ENCODE measurements at places on chromosomes 1 and 21. TPM values are rescaled to one million over a fixed set of nuclear protein-coding genes. Genes with fewer than 3 reads are reported as not detected.

The FCGR3A gene
- 3.4 TPM for total RNA-seq

The TACSTD2 gene
- 65.3 TPM for total RNA-seq

The PALMD gene
- total RNA-seq: 147 TPM

The RUNX1 gene
- total RNA-seq: 12.6 TPM

The SNX7 gene
- 48.3 TPM for total RNA-seq

The LRRC53 gene
- total RNA-seq: not detected

GRCh38 chr1:76867342-76868130, at the start of gene ST6GALNAC5:
Gene ST6GALNAC5 (plus strand): TSS chr1:76867480.
- DNase-seq: peak; percentile 84

GRCh38 chr1:207025146-207025880, 7.2 kb downstream of the C1orf116 start:
- peak; percentile 30 for DNase-seq

- DNase-seq: no peak
Measured at GRCh38 chr1:59045137-59045536, 251.8 kb upstream of the FGGY start.

DNA sequence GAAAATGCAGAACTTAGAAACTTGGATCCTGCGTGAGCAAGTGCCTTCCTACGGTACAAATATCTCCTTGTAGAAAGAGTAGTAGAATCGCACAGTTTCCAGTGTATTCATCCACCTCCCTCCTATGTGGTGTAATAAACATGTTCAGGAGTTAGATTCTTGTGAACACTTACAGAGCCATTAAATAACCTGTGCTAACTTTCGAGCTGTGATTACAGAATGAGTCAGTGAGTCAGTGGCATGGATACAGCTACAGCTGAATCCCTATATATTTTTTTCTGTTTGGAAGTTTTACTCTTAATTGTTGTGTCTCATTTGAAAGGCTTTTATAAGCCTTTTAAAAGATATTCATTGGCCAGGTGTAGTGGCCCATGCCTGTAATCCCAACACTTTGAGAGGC, 148.7 kb downstream of the EDEM3 start:
- DNase-seq: no peak

GRCh38 chr1:54804471-54805132, 3.5 kb upstream of the TTC22 start:
- no peak for DNase-seq

DNA sequence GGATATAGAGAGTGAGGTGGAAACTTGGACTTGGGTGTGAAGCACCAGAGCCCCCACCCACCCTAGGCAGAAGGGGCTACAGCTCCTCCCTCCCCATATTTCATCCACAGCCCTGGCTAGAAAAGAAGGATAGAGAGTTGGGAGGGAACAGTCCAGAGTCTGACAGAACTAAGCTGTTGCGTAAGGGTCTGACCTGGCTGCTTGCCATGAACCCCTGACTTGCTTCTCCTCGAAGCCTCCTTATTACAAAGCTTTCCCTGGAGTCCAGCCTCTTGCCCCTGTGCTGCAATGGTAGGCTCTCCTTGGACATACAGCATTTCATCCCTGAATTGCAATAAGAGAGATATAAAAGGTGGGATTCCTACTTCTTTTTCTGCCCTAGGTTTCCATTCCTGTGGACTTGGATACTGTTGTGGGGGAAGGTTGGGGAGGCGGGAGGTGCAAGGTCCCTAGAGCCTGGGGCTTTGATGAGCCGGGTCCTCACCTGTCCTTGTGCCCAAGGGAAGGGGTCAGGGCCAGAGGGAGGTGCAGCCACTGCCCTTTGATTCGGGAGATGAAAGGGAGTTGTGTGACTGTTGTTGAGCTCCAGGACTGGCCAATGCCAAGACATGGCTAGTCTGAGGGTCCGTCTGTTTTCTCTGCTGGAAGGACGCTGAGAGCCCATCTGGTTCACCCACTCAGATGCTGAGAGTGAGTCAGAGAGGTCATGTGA, 2.7 kb downstream of the RHBG start:
- no peak for DNase-seq

GRCh38 chr1:7103361-7103782, 318.1 kb downstream of the CAMTA1 start:
- DNase-seq: no peak

DNA sequence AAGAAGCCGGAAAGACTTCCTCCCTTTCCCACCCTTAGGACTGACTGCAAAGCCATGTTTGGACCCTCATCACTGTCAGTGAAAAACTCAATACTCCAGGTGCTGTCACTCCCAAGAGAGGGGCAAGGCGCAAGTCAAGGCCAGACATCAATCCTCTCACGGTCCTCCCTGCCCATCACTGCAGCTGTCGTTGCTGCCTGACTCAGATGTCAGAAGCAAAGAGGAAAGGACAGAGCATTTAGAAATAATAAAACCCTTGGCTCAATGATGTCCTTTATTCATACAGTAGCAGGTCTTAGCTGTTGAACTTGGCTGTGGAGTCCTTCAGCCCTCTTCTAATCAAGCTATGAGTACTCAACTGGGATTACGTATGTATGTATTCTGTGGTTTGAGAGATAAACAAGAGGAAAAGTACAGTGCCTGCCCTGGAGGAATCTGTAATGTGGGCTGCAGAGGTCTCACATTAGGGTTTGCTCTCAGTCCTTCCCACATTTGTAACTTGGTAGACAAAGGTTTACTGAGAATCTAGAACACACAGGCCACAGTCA, 13.5 kb downstream of the SUSD4 start:
- peak; percentile 40 for DNase-seq

DNA sequence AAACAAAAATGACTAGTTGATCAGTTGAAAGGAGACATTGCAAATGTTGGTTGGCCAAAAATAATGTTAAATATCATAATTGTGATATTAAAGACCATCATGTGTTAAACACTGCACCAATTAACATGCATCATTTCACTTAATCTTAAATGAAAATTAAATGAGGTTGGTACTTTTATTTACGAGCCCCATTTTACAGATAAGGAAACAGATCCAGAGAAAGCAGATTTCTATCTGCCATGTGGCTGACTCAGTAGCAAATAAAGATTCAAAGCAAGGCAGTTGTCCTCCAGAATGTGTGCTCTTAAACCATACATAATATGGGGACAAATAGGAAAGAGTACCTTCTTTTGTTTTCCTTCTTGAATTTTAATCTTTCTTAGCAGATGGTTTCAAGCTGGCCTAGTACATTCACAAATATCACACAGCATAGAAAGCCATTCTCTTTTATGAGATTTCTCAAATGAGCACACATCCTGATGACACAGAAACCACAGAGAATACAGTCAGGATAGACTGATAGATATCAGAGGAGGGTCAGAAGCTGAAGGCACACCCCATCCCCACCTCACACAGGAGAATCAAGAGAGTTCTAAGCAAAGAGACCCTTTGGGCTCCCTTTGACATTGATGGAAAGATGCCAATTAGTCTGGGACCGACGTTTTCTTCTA, 647.9 kb upstream of the CAMK1G start:
- DNase-seq: no peak

DNA sequence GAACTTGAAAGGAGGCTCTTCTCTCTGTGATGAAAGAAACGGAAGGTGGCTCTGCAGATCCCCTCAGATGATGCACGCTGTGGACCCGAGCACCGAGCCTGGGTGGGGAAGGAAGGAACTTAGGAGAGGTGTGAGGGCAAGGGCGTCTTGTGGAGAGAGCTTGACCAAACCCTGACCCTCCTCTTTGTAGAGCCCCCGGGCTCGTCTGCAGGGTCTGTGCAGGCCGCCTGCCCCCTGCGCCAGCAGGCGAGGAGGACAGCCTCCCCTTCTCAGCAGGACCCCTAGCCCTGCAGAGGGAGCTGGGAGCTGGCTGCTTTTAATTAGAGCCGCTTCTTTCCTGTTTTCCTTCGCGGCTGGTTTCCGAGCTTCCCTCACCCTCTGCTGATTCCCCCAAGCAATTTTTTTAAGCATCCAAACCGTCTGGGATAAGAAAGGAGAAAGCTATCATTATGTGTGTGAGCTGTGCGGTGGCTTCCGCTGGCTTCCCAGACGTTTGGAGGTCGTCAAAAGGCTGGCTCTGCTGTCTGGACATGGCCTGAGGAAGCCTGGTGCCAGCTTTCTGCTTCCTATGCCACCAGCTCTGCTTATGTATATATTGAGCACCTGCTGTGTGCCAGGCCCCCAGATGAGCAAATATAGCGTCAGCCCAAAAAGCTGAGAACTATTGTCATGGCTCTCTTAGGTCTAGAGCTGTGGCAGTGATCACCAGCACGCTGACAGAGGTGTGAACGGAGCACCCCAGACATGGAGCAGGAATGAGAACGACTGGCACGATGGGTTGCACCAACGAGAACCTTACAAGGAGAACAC, 160.2 kb upstream of the IRF2BP2 start:
- DNase-seq: peak; percentile 51

DNA sequence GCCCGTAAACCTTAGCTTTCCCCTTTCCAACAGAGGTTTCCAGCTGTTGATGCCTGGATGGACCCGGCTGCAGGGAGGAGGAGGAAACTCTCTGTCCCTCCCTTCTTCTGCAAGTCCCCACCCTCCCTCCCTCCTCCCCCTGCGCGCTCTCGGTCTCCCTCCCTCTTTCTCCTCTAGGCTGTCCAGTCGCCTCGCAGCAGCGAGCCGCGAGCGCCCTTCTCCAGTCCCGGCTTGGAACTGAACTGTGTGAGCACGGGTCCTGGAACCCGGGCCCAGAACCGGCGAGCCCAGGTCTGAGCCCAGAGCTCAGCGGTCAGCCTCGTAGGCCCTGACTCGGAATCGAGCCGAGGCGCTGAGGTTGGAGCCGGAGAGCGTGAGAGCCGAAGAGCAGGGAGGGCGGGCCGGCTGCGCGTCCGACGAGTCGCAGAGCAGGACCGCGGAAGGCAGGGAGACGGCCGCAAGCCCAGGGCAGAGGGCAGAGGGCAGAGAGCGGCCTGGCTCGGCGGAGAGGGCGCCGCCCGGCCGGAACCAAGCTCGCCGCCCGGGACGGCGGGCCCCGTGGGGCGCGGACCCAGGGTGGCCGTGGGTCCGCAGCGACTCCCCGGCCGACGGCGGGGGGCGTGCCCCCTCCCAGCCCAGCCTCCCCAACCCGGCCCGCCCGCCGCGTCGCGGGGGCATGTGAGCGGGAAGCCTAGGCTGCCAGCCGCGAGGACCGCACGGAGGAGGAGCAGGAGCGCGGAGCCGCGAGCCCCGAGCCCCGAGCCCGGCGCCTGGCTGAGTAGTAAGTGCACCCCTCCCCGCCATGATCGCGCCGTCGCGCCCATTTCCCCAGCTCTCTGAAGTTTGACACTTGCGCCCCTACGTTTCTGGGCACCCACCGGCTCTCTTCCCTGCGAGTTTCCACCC, at the start of gene SOX13:
TSS of gene SOX13 (plus strand) at position 185 of the 906 bp plus-strand sequence. CDS start 39,801 bp downstream, outside the sequence.
- peak; percentile 93 for DNase-seq

DNA sequence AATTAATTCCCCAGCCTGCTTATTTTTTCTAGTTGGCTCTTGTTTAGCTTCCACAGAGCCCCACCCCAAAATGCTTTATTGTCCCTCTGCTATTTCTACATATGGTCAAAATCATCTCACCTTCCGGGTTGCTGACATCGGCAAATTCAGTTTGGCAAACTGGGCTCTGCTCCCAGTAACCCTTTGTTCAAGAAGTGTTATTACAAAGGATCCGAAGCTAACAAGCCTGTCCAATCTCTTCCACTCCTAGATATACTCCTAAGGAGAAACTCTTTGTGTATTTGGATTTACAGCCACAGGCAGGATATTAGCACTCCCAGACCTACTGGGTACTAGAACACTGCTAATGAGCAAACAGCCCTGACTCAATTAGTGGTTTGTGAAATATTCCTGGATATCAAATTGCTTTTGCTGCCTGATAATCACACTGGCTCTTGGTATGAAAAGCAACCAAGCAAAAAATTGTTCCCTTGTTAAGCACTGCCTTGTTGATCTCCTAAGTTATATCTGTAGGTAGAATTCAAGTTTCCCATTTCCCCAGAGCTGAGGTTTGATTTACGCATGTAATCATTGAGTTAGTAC, 4.0 kb downstream of the JUN start:
- peak; percentile 82 for DNase-seq

DNA sequence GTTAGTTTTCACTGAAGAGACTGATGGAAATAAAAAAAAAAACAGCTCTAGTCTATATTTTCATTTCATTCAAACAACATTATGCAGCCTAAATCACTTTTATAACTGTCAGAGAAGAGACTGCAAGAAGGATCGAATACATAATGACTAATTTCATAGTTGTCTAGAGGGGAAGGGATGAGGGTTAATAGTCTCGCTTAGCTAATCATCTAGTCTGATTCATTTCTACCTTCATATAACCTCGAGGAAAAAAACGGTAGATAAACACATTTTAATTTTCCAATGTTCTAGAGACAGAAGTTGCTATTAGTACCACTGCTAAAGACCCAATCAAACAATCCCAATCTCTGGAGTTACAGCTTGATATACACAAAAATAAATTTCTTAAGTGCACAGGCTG, 3.5 kb downstream of the FUBP1 start:
- no peak for DNase-seq

Measured in tongue (tissue), 3 donors.